ENCODE measurements at places on chromosomes 6 and 20.
A peak's percentile ranks its signal among the peaks of the same experiment; 100 is the strongest.

DNA sequence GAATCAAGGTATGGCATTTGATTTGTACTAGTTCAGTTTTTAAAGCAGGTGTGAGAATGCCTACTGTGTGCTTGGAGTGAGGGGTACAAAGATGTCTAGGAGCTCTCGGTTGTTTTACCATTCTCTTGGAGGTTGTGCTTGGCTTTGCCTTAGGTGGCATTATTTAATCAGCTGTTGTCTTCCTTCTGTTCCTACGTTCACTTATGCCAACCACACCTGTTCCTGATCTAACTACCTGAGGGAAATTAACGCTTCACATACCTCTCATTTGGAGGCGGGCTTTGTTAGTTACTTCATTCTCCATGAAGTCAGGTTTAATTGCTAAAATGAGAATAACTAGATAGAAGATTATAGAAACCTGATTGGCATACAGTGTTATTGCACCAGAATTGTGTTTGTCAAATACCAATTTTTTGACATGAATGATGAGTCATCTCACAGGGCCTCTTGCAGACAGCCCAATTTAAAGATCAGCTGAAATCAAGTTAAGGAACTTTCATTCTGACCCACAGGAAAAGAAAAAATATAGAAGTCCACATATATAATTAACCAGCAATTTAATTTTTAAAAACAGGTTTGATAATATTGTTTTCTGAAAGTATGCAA is 24.8 kb upstream of the PBOV1 start:
- DNase-seq, result no peak

DNA sequence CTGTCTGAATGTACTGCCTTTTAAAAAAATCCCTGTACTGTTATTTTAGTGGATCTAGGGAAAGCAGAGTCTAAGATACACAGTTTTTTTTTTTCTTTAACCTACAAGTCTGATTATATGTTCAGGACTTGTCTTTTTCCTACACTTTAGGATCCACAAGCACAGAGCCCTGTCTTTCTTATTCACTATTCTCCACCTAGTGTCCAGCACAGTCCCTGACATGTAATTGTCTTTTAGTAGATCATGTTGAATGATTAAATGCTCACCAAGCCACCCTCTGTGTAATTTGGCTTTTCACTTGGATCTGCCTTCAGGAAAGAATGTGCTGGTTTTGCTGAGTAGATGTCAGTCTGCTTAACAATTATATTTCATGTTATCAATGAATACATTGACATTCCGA is 35.8 kb upstream of the YWHAB start:
- DNase-seq, result no peak

- DNase-seq, result no peak
Observed at GRCh38 chr20:58271606-58272351, 37.7 kb upstream of the RAB22A start.

DNA sequence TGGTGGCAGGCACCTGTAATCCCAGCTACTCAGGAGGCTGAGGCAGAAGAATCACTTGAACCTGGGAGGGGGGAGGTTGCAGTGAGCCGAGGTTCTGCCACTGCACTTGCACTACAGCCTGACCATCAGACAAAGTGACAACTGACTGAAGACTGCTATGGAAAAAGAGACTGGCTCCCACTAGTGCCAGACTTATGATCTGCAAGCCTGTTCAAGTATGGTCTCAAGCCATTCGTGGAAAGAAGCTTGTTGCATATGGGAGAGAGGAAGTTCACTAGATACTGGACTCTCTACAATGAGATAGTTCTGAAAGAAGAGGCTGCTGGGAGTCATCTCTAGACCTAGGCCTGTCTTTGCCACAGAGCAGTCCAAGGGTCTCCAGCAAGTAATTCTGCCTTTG is 26.7 kb downstream of the MDN1 start:
- peak; percentile 70 for DNase-seq

DNA sequence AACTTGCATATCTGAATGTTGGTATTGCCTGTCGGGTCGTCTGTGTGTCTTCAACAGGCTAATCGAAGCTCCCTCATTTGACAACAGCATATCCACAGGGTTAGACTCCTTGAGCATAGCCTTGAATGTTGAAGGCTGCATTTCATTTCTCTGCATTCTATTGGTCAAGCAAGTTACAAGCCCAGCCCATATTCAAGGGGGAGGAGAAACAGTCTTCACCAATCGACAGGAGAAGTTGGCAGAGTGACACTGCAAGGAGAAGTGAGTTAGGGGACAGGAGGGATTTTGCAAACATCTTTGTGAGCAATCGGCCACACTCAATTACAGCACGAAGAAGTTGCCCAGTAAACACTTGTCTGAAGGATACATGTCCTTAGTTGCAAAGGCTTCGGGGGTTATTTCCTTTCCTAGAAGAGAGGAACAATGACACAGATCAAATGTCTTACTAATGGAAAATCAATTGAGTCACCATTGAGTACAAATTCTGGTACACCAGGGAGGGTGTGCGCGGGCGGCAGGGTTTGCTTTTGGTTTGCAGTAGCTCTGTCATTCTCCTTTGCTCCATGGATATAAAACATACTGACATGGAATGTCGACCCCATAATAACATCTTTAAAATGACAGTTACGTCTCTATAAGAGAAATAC is 60.6 kb upstream of the NT5E start:
- no peak for DNase-seq

- no peak for DNase-seq
Observed at GRCh38 chr6:71190809-71191208, 97.8 kb upstream of the OGFRL1 start.

DNA sequence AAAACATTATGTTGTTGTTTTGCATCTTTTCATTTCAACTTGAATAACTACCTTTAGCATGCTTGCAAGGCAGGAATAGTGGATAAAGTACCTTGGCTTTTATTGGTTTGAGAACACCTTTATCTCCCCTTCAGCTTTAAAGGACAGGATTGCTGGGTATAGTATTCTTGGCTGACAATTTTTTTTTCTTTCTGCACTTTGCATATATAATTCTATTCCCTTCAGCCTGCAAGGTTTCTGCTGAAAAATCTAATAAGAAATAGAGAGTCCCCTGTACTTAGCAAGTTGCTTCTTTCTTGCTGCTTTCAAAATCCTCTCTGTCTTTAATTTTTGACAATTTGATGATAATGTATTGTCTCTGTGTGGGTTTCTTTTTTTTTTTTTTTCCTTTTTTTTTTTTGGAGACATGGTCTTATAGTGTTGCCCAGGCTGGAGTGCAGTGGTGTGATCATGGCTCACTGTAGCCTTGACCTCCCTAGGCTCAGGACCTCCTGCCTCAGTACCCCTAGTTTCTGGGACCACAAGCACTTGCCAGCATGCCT is 47.1 kb downstream of the SMAP1 start:
- DNase-seq, result no peak

DNA sequence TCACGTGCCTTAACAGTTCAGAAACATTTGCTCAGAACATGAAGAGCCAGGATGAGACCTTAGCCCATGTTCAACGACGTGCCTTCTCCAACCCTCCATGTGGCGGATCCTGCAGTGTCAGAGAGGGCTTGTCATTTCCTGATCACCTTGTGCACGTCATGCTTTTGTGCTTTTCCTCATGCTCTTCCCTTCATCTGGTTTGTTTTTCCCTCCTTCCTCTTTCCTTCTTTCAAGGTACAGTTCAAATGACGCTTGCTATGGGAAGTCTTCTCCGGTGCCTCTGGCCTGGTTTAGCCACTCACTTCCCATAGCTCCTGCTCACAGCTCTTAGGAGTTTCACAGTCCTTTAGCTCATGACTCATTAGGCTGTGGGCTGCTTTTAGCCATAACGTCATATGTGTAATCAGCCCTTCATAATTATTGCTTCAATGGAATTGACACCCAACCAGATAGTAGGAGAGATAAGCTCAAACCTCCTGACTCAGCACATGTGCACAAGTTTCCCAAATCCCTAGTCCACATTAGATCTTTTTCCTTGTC is 102.7 kb upstream of the CNKSR3 start:
- no peak for DNase-seq

- no peak for DNase-seq
Observed at GRCh38 chr6:158314737-158315136, 2.5 kb downstream of the TULP4 start.

GRCh38 chr6:39102821-39103136 is 12.2 kb downstream of the SAYSD1 start:
- DNase-seq, result no peak
